Mammary epithelial cell (primary cell): ENCODE measurements at places on chromosomes 5 and 9.
A peak's percentile ranks its signal among the peaks of the same experiment; 100 is the strongest.

GRCh38 chr5:53616939-53617549, 56.6 kb downstream of the NDUFS4 start:
- peak; percentile 3 for DNase-seq

- no peak for DNase-seq
These were observed 246.8 kb upstream of the DAB2 start for GRCh38 chr5:39671561-39671961.

- DNase-seq = no peak
These were observed 7.8 kb downstream of the PLEKHG4B start for GRCh38 chr5:99815-100214.

GRCh38 chr5:169429044-169429443, 128.1 kb upstream of the SLIT3 start:
- DNase-seq = no peak

GRCh38 chr9:75488719-75489110, 400.4 kb downstream of the OSTF1 start:
- no peak for DNase-seq

DNA sequence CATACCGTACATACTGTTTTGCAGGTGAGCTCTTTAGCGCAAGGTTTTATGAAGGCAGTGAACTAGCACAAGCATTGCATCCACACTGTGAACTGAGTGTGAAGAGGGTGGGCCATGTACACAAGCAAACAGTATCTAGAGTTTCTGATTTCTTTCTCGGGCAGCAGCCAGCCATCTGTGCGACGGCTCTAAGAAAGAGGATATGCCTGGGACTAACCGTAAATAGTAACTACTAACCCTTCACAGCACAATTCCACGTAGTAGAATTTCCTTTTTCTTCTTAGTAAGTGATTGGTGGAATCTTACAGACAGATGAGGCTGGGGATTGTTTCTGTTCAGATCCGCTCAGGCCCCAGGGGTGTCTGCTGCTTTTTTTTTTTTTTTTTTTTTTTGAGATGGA, 89.0 kb downstream of the DRD1 start:
- no peak for DNase-seq

DNA sequence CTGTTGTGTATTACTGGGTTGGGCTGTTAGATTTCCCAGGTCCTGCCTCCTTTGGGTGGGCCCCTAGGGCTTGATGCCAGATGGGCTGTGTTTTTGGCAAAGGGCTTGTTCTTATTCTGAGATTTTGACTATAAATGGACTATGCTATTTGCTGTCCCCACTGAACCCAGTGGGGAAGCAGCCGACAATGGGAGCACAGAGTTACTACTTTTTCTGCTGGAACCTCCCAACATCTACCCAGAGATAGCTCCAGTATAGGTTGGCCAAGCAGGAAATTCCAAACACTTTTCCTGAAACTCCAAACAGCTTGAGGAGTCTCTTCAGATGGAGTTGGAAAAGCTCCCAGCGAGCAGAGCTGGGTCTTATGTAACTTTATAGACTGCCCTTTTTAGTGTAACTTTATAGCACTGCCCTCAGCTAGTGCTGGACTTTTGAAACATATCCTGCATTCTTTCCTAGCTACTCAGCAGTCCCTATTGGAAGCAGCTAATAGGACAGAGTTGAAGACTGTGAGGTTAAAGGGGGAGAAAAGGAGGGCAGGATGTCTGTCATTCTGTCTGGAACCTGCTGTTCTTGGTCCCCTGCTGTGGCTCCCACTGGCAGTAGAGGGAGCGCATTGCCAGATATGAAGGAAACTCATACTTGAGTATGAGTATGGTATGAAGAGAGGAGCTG, 21.0 kb downstream of the RUSC2 start:
- peak; percentile 50 for DNase-seq

DNA sequence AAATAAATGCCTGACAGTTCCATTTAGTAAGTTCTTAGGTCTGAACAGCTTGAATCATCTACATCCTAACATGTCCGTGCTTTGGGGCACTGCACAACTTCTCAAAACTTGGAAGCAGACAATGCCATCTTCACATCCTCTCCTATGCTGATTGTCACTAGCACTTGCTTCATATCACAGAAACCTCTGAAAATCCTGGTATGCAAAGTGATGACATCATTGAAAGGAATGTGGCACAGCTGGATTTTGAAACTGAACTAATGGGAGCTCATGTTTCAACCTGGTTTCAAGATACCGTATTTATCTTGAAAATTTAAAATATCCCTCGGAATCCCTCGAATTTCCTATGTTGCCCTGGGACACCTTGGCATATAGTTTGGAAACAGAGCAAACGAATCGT, 490.2 kb upstream of the DAP start:
- DNase-seq = peak; percentile 75

DNA sequence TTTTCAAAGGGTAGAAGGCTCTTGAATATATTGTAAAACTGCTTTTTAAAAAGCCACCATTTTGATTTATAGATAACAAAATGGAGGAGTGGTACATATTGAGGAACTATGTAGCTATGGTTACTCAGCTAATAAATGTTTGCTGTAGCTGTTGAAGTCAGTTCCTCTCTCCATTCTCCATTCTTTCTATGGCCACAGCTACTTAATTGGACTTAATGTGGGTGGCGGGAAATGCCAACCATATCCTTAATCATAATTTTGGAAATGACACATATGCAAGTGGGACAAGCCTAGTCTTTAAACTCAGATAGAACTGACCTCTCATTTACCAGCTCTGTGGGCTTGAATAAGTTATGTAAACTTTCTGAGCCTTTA, 10.6 kb downstream of the CDKN2A start:
- no peak for DNase-seq

GRCh38 chr5:663436-664342, 29.5 kb downstream of the TPPP start:
- DNase-seq = no peak

- no peak for DNase-seq
These were observed 159.9 kb downstream of the OLFM1 start for GRCh38 chr9:135247227-135247930.

DNA sequence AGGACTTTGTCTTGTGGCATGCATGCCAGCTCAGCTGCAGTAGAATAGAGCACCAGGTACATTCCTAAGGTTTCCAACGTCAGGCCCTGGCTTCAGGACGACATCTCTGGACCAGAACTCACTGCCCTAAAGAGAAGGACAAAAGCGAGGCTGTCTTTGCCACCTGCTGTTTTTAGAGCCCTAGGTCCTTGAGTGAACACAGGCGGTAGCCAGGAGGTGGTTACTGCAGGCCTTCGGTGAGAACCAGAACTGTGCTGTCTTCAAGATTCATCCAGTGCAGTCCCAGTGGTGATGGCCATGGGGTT, 288.9 kb upstream of the CDH18 start:
- DNase-seq = no peak
